ENCODE measurements at places on chromosomes 3 and 15.

- no peak for DNase-seq
These were observed 210.1 kb downstream of the CD47 start for GRCh38 chr3:107880702-107881101.

- DNase-seq, result peak; percentile 26
These were observed 283.5 kb upstream of the ROPN1 start for GRCh38 chr3:124275412-124275811.

- DNase-seq, result no peak
These were observed at the start of gene P2RY14 for GRCh38 chr3:151278230-151278629. Gene P2RY14 (minus strand): TSS chr3:151278542. CDS start chr3:151214316, 64,226 bp downstream.

DNA sequence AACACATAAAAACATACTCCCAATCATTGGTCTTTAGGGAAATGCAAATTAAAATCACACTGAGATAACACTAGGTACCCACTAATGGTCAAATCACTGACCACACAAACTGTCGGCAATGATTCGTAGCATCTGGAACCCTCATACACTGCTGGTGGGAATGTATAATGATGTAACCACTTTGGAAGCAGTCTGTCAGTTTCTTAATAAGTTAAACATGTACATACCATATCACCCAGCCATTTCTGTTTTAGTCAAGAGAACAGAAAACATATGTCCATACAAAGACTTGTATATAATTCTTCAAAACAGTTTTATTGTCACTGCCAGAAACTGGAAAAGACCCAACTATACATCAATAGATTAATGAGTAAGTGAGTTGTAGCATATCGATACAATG is 63.3 kb upstream of the LRRC3B start:
- peak; percentile 16 for DNase-seq

DNA sequence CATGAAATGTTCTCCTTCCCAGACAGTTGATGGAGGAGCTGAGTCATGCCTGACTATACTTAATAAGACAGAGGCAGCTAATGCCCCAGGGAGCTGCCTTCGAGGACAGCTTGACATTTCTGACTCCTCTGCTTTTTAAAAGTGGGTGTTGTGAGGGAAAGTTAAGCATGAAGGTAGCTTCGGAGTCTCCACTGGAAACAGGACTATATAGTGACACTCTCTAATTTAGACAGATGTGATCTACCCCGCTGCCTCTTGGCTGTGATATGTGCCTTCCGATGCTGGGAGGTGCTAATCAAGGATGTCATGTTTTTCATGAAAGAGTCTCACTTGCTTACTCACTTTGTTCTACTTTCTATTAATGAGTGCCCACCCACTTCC is 72.7 kb downstream of the IL1RAP start:
- no peak for DNase-seq
